Eye (tissue), 1 donor: ENCODE measurements at places on chromosomes 1 and 21.
A peak's percentile ranks its signal among the peaks of the same experiment; 100 is the strongest.

DNA sequence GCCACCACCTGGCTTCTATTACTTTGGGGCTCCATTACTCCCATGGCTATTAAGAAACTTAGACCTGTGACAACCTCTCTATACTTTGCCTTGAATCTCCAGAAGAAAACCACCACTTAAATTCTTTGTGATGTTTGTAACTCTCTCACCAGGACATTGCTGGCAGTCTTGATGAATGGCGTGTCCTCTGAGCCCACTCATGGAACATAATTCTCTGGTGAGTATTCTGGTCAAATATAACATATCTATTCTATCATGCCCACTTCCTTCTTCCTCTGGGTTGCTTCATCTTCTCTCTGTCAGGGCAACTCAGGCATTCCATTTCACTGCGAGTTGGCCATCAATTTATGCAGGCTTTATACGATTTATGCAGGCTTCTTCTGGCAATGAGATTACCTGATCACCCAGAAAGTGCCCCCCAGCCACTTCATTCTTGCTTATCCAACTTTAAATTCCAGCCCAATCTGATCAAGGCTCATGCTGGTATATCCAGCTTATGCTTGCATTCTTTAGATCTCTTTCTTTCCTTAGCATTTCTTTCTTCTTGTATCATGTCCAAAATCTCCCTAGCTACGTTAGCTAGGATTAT, 112.0 kb upstream of the CHRM3 start:
- DNase-seq: no peak

DNA sequence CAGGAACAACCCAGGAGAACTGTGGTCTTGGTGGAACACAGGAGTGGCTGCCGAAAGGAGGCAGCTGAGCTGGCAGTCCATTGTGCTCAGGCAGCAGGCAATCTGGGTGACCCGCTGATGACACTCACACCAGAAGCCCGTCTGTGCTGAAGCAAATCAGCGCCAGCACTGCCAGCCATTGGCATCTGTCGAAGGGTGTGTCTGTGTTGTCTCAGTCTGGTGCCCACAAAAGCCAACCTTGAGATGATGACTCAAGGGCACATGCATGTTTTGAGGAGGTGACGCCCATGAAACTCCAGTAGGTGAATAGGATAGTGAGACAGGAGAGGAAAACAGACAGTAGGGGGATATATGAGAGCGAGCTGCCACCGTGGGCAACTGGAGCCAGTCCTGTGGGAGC, 167.3 kb downstream of the KAZN start:
- no peak for DNase-seq

- no peak for DNase-seq
Observed at GRCh38 chr1:168763031-168763430, 34.0 kb upstream of the DPT start.

GRCh38 chr1:41975850-41976569, 57.3 kb upstream of the HIVEP3 start:
- DNase-seq: no peak

DNA sequence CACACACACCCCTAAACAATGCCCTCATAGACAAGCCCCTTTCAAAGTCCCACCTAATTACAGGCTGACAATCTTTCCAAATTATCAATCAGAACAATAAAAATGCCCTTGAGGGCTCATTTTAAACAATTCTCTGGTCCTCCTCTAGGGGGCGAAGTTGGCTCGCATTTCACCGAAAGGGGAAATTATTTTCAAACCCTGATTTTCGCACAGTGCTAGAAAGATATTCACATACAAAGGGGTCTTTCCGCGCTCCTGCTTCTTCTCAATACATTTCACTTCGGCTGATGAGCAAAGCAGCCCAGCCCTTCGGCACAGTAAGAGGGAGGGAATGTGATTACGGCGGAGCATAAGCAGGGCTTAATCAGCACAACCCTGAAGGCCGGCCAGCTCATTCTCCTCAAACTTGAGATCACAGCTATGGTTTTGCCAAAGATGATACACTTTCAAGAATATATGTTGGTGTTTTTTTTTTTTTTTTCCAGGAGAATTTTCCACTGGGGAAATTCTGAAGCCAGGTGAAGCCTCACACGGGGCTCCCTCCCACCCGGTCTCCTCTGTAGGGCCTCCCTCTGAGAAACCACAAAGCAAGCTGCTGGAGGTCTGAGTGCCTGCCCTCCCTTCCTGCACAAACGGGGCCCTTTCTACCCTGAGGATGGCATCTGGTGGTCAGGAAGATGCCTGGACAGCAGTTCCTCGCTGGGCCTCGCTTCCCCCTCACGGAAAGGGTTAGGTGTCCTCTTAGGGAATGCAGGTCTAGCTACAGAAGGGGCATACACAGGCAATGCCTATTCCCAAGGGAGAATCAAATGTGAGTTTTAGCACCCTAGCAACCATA, 66.9 kb downstream of the GNG12 start:
- peak; percentile 94 for DNase-seq

GRCh38 chr1:101128211-101128727, 102.7 kb upstream of the DPH5 start:
- no peak for DNase-seq

DNA sequence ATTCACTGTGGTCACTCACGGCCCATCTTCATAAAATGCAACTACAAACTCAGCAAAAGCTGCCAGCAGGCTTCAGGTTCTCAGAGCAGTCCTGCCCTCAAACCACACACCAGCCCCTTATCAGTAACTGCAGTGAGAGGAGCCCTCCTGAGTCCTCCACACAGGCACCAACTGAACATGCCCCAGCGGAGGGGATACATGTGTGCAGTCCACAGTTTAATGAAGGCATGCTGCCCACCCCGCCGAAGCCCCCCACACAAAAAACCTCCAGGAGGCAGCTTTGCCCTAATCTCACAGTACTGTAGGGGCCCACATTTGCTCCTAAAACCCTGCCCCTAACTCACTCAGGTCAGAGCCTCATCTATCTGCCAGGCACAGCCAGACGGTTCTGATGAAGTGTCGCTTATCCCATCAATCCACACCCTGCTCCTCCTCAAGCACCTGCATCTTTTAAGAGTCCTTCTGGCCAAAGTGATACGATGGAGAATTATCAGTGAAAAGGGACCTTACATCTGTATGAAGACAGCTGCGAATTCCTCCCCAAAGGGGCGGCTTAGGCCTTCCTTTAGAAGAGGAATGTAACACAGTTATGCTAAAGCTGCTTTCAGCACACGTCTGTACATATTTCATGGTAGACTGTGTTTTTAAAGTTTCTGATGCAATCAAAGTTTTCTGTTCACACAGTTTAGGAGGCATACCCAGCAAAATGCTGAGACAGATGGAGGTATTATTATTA, 3.5 kb downstream of the ABCB10 start:
- DNase-seq: no peak

GRCh38 chr1:103326595-103326994, 198.9 kb upstream of the RNPC3 start:
- no peak for DNase-seq

DNA sequence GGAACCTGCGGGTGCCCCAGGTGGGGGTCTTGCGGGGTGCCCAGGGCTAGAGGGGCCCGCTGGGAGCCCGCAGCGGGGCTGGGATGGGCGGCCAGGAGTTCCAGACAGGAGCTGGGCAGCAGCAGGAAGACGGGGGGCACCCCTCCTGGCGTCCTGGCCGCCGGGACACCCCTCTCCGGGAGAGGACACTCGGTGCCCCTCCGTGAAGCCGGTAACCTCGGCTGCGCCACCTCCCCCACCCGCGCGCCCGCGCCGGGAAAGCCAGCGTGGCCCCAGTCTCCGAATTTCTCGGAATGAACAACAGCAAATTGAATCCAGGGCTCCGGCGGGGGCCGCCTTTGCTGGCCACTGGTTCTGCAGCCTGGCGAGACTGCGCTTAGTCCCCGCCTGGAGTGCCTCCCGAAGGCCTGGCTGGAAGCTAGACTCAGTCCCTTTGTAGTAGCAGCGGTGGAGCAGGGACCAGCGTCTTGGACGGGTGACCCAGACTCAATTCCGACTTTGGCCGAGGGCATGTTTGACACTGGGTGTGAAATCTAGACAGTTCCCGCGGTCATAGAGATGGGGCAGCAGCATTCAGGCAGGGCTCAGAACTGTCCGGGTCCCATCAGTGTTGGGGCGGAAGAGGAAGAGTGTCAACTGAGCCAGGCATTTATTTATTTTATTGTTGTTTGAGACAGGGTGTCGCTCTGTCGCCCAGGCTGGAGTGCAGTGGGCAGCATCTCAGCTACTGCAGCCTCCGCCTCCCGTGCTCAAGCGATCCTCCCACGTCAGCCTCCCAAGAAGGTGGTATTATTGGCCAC, 773 bp downstream of the IFNGR2 start:
- peak; percentile 82 for DNase-seq

DNA sequence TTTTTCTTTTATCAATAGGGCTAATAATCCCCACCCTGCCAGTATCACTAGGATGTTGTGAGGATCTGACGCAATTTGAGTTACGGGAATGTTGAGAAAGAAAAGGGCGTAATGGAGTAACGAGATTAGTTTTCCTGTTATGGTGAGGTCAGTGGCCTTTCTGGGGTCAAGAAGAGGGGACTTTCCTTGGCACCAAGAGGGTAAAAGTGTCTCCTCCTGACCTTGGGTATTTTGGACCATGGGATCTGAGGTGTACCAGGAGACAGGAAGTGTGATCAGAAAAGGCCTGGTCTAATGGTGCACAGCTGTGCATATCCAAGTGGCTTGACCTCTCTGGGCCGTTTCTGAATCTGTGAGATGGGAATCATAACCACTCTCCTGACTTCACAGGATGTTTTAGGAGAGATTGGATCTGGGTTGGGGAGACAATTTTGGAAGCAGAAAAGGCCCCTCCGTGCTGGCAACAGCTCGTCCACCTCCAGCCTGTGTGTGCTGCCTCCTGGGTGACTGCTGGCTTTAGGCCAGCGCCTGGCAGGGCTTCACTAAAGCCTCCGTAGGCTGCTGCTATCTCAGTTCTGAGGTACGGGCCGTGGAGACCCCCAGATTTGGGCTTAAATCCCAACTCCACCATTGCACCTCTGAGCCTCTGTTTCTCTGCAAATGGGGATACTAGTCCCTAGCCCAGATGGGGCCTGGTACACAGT, 37.1 kb downstream of the ALPL start:
- DNase-seq: no peak

GRCh38 chr1:95916616-95917015, 682.6 kb downstream of the RWDD3 start:
- DNase-seq: peak; percentile 31

DNA sequence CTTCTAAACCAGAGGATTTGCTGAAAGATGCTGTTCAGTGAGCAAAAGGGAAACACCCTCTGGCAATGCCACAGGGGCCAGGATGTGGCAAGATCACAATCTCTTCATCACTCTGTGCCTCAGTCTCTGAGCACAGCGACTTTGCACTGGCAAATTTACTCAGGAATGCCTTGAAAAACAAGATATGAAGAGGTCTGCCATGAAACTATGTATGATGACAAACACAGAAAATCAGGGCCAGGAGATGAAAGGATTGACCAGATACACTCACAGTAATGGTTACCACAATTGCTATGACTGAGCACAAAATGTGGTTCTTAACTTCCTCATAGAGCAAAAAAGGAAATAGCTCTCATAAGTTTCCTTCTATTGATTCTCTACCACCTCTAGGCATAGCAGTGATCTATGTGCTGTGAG, 5.8 kb downstream of the TTC13 start:
- DNase-seq: no peak

- DNase-seq: no peak
Observed at GRCh38 chr1:110112656-110113055, 413 bp downstream of the UBL4B start.

GRCh38 chr1:154595621-154596020, 12.4 kb downstream of the ADAR start:
- no peak for DNase-seq

GRCh38 chr1:244065063-244065793, 14.1 kb downstream of the ZBTB18 start:
- DNase-seq: peak; percentile 28

GRCh38 chr1:41884256-41885230, 34.2 kb downstream of the HIVEP3 start:
- DNase-seq: no peak

- DNase-seq: no peak
Observed at GRCh38 chr1:1092894-1093609, 18.9 kb upstream of the RNF223 start.

DNA sequence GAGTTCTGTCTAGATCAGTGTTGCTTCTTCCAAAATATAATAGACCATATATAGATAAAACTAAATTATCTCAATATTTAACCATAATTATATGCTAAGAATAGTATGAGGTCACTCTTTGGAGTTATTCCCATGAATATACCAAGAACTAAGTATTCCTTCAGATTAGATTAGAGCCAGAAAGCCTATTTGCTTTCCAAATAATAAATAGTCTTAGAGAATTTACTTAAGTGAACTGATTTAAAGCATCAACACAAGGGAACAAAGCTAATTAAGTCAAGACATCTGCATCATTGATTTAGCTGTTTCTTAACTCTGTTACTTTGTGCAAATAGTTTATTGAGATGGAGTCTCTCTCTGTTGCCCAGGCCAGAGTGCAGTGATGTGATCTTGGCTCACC, 35.7 kb downstream of the FNBP1L start:
- DNase-seq: no peak

- DNase-seq: no peak
Observed at GRCh38 chr1:62772607-62773295, 11.2 kb upstream of the ATG4C start.

DNA sequence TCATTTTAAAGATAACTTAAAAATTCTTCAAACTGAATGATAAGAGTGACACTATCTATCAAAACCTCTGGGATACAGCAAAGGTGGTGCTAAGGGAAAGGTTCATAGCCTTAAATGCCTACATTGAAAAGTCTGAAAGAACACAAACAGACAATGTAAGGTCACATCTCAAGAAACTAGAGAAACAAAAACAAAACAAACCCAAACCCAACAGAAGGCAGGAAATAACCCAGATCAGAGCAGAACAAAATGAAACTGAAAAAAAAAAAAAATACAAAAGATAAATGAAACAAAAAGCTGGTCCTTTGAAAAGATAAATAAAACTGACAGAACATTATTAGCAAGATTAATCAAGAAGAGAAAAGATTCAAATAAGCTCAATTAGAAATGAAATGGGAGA, 6.8 kb downstream of the ODF2L start:
- DNase-seq: no peak

- DNase-seq: no peak
Observed at GRCh38 chr1:56149761-56150160, 429.6 kb downstream of the PLPP3 start.

GRCh38 chr21:29235714-29236197, 63.0 kb upstream of the BACH1 start:
- no peak for DNase-seq

GRCh38 chr1:226369110-226369509, 38.8 kb downstream of the PARP1 start:
- no peak for DNase-seq

GRCh38 chr1:34328281-34328799, 151.6 kb downstream of the C1orf94 start:
- peak; percentile 50 for DNase-seq

GRCh38 chr1:38045401-38046332, 926 bp downstream of the POU3F1 start:
- peak; percentile 80 for DNase-seq

GRCh38 chr1:45329445-45329844, 2.8 kb downstream of the HPDL start:
- DNase-seq: no peak
